ENCODE measurements at places on chromosomes 4 and X.

DNA sequence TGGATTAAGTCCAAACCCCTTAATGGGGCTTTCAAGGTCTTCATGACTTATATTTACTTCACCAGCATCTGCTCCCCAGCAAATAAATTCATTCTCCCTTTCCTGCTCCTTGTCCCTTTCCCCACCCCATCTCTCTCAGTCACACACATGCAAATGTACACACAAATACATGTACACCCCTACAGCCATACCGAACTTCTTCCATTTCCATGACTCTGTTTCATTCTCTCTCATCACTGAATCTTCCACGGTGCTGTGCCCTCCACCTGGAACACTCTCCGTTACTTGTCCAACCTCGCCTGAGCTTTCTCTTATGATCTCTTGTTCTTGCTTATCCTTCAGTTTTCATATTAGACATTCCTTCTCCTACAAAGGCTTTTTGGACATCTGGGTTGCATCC is 22.0 kb upstream of the RPA4 start:
- DNase-seq = no peak

GRCh38 chr4:168841000-168841671 is 168.9 kb downstream of the CBR4 start:
- DNase-seq = no peak

DNA sequence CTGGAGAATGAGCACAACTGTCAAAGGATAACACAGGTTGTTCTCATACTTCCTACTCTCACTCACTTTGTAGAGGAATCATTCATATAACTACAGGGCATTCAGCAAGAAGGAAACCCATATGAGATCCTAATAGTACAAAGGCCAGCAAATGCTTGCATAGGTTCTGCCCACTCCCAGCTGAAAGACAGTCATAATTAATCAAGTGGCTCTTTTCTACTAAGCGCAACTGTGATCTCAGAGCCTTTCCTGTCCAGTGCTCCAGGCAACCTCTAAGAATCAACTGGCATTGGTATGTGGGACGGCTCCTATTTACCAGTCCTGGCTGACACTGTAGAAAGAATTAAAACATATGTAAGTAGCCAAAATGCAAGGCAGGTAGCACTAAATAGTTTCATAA is 18.9 kb upstream of the MND1 start:
- DNase-seq = no peak

GRCh38 chr4:114423582-114423981 is 175.0 kb upstream of the UGT8 start:
- no peak for DNase-seq

GRCh38 chr4:83931659-83932438 is 395.9 kb downstream of the GPAT3 start:
- DNase-seq = no peak

- no peak for DNase-seq
Observed at GRCh38 chr4:153335665-153336064, 8.8 kb upstream of the MND1 start.

GRCh38 chrX:17409566-17410290 is 34.7 kb downstream of the NHS start:
- no peak for DNase-seq

DNA sequence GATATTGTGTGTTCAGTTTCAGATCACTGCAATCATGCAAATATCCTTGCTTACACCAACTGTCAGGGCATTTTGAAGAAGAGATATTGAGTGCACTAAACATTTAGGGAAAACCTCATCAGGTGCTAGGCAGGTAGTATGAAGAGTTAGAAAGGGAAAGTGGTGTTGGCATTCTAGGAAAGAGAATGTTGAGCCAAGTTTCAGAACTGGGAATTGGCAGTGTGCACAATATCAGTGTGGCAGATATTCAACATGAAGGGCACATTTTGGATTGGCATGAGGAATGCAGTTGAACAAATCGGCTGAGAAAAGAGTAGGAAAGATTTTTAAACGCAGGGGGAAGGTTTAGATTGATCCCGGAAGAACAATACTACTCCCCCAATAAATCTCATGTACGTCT is 43.4 kb upstream of the SMAD1 start:
- DNase-seq = no peak

DNA sequence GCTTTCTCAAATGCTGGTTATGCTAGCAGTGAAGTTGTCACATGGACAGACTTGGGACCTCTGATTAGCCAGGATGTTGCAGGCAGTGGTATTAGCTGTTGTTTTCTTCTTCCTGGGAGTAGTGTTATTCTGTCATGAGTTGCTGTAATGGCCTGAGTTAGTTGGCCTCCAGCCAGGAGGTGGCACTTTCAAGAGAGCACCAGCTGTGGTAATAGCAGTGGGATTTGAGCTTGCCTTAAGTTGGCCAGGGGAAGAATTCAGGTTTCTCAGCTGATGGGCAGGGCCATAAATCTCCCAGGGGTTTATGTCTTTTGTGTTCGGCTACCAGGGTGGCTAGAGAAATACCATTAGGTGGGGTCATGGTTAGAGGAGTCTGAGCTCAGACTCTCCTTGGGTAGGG is 132.6 kb downstream of the GLUD2 start:
- no peak for DNase-seq

- peak; percentile 84 for DNase-seq
Observed at GRCh38 chr4:54658252-54659093, 716 bp downstream of the KIT start.

- DNase-seq = no peak
Observed at GRCh38 chrX:112798736-112799135, 41.9 kb downstream of the AMOT start.

GRCh38 chr4:10160281-10160856 is 43.8 kb upstream of the WDR1 start:
- peak; percentile 57 for DNase-seq

DNA sequence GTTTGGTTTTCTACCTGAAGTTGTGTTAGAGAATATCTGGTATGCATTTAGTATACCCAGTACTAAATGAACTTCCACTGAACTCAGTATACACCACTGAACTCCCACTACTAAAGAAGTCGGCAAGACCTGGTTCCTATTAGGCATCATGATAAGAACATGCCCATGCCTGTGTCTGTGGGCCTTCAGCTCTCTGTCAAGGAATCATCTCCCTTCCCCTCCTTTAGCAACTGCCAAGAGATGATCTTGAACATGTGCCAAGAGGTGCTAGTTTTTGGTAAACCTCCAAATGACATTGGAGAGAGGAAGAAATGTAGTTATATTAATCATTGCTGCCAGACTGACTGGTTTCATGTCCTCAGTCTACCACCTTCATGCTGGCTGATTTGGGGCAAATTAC is 113.2 kb downstream of the ATP10D start:
- no peak for DNase-seq

- no peak for DNase-seq
Observed at GRCh38 chr4:8586671-8587468, 5.7 kb upstream of the CPZ start.

- DNase-seq = no peak
Observed at GRCh38 chr4:14783011-14783877, 219.0 kb upstream of the CPEB2 start.

DNA sequence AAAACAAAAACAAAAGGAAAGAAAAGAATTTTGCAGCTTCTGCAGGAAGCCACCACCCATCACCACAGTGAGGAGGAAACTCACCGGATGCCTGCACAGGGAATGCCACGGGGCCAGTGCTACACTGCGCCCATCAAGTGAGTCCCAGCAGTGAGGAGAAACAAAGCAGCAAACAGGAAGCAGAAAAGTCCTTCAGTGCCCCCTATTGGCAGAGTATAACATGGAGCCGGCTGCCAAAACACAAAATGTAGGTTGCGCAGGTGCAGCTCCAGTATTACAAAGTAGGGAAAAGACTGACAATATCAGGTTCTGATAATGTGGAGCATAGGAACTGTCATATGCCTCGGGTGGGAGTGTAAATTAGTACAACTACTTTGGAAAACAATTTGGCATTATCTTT is 23.3 kb upstream of the SCML2 start:
- DNase-seq = peak; percentile 53

- no peak for DNase-seq
Observed at GRCh38 chrX:107117993-107118321, 665 bp downstream of the RBM41 start.

DNA sequence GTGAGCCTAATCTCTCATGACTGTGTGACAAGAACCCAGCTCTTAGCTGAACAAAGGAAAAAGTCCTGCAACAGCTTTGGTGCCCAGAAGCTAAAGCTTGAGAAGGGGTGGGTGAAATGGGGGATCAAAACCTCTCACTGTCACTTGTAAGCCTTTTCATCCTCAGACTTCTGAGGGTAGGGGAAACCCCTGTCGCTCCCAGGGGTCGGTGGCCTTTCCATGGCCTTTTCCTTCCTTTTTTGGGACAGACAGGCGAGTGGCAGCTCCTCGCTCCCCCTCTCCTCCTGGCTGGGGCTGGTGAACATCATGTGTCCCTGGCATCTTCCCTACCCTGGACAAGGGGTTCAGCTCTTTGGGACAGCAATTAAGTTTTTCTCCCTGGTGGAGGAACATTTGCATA is 78.2 kb downstream of the FAM47A start:
- DNase-seq = no peak

GRCh38 chr4:1584498-1584897 is 99.6 kb downstream of the FAM53A start:
- DNase-seq = no peak

DNA sequence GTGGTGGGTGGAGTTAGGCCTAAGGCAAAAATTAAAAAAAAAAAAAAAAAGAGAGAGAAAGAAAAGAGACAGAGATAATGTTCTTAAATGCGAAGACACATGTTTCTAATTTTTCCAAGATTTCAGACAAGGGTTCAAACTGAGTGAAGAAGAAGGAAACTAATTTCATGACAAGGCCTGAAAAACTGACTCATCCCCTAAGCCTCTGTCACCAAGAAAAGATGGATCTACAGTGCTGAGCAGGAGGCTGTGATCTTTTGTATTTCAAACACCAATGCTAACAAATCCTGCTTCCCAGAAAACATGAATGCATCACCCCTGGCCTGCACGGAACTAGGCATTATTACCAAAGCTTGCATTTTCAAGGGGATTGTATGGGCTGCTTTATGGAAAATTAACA is 75.3 kb downstream of the PPARGC1A start:
- DNase-seq = no peak

DNA sequence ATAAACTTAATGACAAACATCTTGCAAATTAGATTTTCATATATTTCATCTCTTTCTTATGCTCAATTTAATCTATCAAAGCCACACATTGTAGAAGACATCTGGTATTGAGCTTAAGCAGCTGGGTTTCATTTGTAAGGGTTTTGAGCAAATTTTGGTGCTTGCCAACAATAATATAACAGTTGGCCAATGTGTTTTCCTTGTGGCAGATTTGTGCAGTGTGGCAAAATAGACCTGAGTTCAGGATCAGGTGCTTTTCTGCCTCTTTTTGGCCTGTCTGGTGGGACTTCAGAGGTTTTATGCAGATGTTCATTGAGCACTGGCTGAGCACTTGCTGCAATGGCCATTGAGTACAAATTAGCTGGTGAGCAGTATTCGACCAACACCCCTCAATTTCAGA is 301.9 kb downstream of the BMPR1B start:
- no peak for DNase-seq

- no peak for DNase-seq
Observed at GRCh38 chr4:155640751-155641150, 25.9 kb upstream of the GUCY1A1 start.

- DNase-seq = peak; percentile 14
Observed at GRCh38 chrX:69063486-69063885, 101.8 kb downstream of the PJA1 start.

- no peak for DNase-seq
Observed at GRCh38 chr4:4423706-4424498, 37.0 kb downstream of the NSG1 start.

DNA sequence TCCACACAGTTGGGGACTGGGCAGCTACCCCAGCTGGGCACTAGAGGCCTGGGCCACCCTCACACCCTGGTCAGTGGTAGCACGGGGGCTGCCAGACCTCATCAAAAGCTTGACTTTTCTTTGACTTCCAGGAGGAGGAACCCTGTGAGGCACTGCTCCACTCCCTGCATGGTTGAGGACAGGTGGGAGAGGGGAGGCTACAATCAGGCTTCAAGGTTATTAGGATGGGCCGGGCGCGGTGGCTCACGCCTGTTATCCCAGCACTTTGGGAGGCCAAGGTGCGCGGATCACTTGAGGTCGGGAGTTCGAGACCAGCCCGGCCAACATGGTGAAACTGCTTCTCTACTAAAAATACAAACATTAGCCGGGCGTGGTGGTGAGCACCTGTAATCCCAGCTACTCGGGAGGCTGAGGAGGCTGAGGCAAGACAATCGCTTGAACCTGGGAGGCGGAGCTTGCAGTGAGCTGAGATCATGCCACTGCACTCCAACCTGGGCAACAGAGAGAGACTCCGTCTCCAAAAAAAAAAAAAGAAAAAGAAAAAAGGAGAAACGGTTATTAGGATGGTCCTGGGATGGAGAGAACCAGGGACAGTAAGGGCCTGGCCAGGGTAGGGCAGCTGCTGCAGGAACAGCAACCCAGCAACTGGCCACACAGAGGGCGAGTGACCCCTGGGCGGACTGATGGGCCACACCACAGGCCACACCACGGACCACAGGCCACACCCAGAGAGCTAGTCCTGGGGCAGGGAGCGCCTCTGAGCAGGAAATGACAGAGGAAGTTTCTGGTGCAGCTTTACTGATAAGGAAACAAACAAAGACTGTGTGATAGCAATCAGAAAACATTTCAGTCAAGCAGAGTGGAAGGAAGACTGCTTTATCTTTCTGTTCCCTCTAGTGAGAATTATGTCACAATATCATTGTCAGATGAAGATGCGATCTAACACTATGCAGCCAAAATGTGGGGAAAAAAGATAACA is 20.5 kb upstream of the OPN1LW start:
- DNase-seq = peak; percentile 46

- no peak for DNase-seq
Observed at GRCh38 chrX:107677909-107678308, 49.6 kb downstream of the PRPS1 start.

DNA sequence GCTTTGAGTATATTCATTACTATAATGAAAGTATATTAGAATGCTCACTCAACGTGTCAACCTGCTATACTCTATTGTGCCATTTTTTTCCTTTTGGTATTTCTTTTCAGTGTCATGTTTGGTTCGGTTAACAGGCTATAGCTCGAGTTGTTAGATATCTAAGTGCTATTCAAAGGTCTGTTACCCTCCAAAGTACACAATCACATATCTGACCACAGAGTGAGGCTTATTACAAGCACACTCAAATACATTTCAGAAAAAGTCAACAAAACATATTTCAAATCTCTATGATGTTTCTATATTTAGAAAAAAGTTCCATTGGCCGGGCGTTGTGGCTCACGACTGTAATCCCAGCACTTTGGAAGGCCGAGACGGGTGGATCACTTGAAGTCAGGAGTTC is 32.8 kb downstream of the WNK3 start:
- no peak for DNase-seq

GRCh38 chrX:154695911-154696675 is 42.7 kb upstream of the CTAG2 start:
- no peak for DNase-seq

GRCh38 chr4:147732518-147733235 is 789 bp downstream of the ARHGAP10 start:
- DNase-seq = no peak
